Tongue (tissue), 3 donors: ENCODE measurements at places on chromosomes 3 and 15.

- DNase-seq, result peak; percentile 10
These were observed 22.3 kb downstream of the NR2F2 start for GRCh38 chr15:96352604-96353405.

DNA sequence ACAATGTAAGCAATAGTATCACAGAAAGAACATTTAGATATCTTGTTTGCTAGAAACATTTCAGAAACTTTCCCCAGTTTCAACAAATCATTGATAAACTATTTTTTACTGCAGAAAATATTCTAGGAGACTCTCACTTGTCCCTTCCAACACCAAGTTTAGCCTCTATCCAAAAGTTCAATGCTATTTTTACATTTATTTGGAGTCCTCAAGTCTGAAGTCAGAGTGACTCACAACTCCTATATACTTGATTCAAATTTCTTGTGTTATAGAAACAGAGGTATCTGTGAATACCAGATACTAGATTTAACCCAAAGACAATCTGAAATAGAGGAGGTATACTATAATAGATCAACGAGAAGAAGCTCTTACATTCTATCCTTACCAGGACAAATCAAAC lies 49.6 kb downstream of the RFX7 start:
- no peak for DNase-seq

GRCh38 chr15:63374686-63375520 lies 6.7 kb downstream of the CA12 start:
- DNase-seq, result peak; percentile 81

- no peak for DNase-seq
These were observed 10.5 kb downstream of the PRKAR2A start for GRCh38 chr3:48837163-48837562.

DNA sequence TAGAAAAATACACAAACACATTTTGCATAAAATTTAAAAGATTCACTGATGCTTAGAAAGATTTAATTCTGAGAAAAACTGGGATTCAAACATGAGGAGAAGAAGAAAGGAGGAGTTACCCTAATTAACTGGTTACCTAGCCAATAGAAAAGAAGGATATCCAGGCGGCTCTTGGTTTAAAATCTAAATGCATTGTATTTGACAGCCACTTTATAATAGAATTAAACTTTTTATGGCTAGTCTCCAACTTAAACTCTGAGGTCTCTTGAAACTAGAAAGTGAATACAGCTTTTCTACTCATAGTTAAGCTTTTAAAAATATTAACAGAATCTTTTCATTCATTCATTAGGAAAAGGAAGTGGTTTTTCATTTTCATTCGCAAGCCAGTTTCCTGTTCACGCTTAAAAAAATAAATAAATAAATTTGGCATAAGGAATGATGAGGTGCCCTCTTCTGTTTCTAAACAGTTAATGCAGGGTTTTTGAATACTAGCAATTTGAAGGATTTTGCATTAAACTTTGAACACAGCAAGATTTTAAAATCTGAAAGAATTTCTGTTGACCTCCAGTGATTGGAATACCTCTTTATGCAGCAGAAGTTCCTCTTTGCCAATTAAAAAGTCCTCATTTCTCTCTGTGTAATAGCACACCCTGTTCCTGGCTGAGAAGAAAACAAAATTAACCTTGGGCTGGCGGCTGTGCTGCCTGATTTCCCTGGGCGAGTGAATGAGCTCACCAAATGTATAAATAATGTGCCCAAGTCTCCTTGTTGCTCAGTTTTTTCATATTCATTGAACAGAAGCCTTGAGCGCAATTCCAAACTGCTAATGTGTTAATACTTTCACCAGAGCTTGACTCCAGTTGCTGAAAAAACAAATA lies 105.1 kb downstream of the ZMAT3 start:
- DNase-seq, result peak; percentile 68
